Lower lobe of right lung (tissue), 2 donors: ENCODE measurements at places on chromosomes 2 and 18.
A peak's percentile ranks its signal among the peaks of the same experiment; 100 is the strongest.

DNA sequence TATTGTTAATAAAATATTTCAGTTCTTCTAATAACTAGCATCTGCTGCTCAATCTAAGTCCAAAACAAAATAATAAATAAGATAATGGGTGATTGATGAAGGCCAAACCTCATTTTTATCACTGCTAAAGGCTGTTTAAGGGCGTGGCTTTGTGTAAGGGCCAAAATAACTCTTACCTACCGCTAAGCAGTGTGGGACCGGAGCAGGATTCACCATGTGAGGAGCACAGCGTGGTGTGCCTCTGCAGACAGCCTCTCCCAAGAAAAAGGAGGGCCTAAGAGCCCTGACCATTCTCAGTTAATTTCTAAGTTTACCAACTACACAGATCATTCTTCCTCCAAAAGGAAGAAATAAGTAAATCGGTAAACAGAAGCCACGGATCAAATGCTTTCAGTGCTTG is 353.7 kb downstream of the ARL6IP6 start:
- DNase-seq: no peak

GRCh38 chr2:12675352-12675795 is 41.4 kb upstream of the TRIB2 start:
- no peak for DNase-seq

- DNase-seq: no peak
Observed at GRCh38 chr18:12018861-12019260, 37.6 kb downstream of the IMPA2 start.

DNA sequence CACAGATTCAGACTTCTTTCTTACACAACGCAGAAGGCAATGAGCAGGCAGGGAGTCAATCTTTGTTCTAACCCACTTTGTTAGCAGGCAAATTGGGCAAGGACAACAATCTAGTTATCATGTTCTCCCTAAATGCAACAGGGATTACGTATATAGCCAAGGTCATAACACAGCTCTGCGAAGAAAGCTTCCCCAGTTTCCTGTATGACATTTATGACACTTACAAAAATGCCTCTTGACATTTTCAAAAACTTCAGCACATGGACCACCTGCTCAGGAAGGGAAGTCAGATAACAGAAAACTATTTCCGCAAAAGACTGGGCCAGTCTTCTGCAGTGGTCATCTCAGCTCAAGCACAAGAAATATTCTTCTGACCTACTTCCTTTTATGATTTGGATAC is 106.1 kb downstream of the IRS1 start:
- no peak for DNase-seq

DNA sequence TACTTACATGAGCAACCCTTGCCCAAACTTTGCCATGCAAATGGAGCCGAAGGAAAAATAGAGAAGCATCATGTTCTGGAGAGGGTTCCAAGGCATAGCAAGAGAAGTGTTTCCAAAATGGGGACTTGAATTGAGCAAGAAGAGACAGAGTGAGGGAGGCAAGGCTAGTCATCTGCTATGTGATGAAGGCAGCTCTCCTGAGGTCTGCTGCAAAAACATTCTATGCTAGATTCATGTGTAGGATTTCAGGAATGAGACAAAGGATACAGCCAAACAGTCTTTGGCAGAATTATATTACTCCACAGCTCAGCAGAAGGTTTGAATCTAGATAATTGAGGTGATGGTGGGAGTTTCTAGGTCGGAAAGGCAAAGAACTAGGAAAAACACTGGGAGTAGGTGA is 24.1 kb upstream of the MRPL19 start:
- no peak for DNase-seq

- DNase-seq: no peak
Observed at GRCh38 chr2:109257653-109258052, 128.6 kb downstream of the SH3RF3 start.

- no peak for DNase-seq
Observed at GRCh38 chr2:39136799-39137198, 15.9 kb upstream of the SOS1 start.

DNA sequence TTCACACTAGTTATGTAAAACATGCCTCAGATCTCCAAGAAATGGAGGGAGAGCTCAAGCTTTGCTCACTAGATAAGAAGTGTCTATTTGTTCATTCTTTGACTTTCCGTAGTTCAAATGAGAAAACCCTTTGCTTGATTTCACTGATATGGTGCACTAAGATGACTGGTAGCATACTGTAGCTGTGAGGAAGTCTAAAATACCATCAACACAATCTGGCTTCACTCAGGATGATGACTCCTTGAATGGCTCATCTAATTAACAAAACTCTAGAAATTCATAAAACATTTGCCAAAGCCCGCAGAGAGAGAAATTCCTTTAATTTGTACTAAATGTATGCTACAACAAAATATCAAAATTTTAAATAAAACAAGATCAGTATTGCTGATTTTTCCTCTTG is 152.8 kb upstream of the STK17B start:
- DNase-seq: no peak

DNA sequence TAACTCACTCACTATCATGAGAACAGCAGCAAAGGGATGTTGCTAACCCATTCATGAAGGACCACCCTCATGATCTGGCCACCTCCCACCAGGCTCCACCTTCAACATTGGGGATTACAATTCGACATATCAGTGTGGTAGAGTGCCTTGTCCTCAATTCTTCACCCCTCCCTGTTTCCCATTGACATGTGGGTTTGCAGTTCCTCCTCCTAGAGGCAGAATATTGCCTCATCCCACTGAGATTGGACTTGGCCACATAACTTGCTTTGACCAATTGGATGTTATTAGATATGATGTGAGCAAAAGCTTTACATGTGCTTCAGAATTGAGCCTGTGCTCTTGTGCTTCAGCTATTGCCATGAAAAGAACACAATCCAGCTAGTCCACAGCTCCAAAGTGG is 217.0 kb upstream of the CXCR4 start:
- no peak for DNase-seq

- no peak for DNase-seq
Observed at GRCh38 chr2:43114210-43114609, 112.2 kb downstream of the ZFP36L2 start.

DNA sequence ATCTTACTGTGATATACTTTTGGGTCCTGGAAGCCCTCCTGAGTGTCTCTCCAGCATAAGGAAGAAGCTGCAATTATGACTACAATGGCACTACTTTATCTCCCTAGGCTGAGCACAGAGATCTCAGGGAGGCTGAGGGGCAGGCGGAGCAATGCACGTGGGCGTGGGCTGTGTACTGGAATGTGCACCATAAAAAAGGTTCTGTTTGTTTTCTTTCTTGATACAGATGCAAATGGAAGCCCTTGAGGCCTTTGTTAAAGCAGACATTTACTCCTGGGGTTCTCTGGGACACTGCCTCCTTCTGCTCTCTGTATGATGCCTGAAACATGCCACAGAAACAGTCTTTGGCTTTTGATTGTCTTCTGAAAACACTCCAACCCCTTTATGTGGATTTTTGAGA is 79.1 kb upstream of the DLX2 start:
- no peak for DNase-seq

DNA sequence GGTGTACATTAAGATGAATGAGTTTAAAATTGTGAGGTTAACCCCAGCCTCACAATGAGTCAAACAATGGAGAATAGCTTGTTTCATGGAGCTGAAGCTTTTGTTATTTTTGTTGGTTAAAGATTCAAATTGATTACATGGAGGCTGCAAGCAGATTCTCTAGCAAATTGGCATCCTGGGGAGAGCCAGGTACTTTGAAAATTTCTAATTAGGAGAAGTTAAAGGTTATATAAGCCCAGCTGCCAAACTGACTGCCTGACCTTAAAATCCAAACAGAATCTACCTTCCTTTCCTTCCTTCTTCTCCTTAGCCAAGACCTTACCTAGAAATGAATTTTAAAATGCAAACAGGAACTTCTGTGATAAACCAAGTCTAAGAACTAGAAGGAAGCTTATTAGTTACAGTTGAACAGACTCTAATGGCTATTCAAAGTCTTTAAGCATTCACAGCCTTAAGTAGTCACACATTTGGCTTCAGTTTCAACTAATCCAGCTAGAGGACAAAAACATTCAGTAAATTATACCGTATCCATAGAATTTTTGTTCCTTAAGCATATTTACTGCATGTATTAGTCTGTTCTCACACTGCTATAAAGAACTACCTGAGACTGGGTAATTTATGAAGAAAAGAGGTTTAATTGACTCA is 31.5 kb upstream of the PGAP1 start:
- DNase-seq: no peak

DNA sequence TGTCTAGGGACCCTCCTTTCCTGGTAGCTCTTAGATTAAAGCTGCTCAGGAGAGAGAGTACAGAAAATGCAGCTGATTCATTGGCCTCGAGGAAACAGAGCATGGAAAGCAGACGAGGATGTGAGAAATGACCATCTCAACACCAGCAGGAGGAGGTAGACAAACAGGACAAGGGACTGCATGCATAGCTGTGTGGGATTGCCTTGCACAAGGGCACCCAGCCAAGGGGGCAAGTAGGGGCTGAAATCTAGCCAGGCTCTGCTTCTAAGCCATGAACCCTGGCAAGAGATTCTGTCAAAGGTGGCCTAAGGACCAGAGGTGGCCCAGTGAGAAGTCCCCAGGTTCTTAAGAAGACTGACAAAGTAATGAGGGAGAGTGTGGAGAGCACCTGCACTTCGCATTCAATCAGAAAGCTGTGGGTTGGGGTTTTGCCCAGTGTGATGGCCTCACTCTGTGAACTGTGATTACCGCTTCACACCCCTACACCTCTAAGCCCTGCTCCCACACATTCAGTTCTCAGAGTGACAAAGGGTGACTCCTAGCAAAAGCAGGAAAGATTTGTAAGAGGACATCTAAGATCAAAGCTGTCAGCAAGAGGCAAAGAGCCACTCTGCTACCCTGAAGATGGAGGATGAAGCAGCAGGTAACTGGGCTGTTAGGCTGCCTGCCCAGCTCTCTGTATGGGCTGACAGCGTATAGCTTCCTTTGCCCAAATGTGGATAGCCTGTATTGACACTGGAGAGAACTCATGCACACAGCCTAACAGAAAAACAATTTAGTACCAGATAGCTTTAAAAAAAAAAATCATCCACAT is 151.3 kb upstream of the PELI1 start:
- DNase-seq: no peak

- peak; percentile 50 for DNase-seq
Observed at GRCh38 chr2:119523952-119524694, at the start of gene SCTR. Gene SCTR, minus strand, starts transcription at chr2:119524483. Its CDS starts 257 bp downstream, at chr2:119524226.

- no peak for DNase-seq
Observed at GRCh38 chr2:56315376-56315775, 131.6 kb downstream of the CCDC85A start.

GRCh38 chr2:112811841-112812306 is 24.7 kb downstream of the IL1B start:
- no peak for DNase-seq

- no peak for DNase-seq
Observed at GRCh38 chr2:25339791-25340180, 1.9 kb downstream of the DNMT3A start.

- no peak for DNase-seq
Observed at GRCh38 chr2:109408043-109408335, 205.8 kb downstream of the SEPTIN10 start.

DNA sequence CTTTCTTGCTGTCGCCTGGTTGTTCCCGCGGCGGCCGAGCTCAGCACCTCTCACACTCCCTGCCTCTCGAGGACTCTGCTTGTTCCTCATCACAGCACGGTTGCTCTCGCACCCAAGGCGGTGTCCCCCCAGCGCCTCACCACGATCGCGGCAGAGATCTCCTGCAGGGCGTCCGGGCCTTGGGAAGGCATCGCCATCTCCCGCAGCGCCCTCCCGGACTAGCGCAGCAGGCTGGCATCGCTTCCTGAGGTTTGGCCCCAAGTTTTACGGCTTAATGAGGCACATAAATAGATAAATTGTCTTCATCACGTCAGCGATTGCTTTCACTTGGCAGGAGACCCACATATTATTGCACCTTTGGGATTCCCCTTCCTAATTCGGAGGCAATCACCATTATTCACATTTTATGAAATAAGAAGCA is 125.4 kb downstream of the RGPD3 start:
- no peak for DNase-seq

GRCh38 chr2:164937864-164938401 is 17.4 kb downstream of the SLC38A11 start:
- DNase-seq: no peak

- DNase-seq: no peak
Observed at GRCh38 chr18:10036479-10036878, 122.7 kb downstream of the VAPA start.

GRCh38 chr18:59884351-59884750 is 15.4 kb upstream of the PMAIP1 start:
- no peak for DNase-seq

DNA sequence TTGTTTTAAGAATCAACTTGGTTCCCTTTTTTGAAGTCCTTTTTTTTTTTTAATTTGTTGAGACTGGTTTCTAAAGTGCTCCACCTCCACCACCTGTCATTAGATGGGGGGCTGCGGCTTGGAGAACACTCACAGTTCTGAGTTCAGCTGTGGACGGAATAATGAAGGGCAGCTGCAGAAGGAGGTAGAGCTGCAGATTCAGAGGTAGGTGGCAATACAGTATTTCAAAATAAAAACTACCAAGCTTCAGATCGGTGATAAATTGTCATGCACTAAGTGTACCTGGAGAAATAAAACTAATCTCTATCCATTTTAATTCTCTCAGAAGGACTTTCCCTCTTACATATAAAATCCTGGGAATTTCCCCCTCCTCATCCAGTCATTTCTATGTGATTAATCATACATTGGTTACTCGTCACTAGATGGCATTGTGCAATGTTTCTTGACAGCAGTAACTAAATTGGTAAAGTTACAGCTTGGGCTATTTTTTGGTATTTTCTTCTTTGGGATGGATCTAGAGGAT is 81.1 kb upstream of the SLC39A10 start:
- DNase-seq: no peak

DNA sequence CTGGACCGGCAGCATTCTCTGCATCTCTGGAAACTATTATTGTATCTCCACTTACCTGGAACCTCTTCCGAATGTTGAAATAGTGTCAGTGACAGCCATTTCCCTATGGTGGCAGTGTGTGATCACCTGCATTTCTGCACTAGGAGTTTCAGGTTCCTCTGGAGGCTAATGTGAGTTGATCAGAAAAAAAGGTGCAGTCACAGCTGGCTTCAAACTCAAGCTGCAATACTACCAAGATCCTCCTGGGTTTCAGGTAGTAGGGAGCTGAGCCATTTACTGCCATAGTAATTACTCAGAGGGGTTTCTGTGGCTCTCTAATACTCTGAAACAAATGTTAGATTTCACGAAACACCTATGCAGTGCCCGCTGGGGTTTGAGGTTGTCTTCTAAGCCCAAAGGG is 183.5 kb upstream of the OSR1 start:
- DNase-seq: no peak

DNA sequence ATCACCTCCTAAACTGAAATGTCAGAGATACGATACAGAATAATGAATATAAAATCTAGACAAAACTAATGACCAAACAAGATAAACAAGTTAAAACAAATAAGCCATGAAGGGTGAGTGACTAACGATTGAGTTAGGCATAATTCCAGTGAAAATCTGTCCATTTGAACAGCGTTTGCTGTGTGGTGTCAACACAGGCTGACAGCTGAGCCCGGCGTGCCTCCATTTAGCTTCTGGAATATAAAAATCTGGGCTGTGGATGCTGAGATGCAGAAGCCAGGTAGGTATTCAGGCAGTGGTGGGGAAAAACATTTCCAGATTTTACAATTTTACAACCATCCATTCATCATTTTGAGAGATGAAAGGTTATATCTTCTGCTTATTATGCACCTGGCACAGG is 2041.4 kb upstream of the CELF4 start:
- DNase-seq: no peak

GRCh38 chr2:42979870-42980763 is 187.7 kb upstream of the HAAO start:
- no peak for DNase-seq
